Fibroblast of skin of left biceps (primary cell): ENCODE measurements at places on chromosomes 16 and 17.
A peak's percentile ranks its signal among the peaks of the same experiment; 100 is the strongest.

DNA sequence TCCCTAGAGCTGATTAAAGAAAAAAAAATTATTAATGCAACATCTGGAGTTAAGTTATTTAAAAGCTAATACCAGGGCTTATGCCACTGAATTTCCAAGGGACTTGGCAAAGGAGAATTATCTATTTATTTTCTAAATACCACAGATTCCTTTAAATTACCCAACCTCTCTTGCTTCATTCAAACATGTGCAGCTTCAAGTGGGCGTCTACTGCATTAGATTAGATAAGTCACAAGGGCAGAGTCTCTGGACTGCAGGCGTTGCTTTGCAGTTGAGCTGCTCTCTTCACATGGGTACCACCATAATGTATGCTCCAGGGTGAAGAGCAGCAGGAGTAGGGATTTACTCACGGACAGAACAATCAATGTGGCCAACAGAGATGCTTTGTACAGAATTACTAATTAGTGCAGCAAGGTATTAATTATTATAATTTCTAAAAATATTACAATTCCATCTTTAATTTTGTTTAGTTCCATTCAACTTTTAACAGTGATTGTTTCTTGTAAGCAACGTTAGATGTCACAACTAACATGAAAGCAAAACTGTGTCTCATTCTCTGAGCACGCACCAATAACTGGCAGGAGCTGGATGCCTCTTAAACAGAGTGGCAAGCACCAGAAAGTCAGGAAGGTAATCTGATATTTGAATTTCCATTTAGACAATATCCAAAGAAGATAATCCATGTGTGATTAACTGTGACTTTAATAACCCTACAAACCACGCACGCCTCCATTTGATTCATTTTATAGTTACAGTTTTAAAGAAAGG is 214.2 kb downstream of the STX8 start:
- DNase-seq: no peak

DNA sequence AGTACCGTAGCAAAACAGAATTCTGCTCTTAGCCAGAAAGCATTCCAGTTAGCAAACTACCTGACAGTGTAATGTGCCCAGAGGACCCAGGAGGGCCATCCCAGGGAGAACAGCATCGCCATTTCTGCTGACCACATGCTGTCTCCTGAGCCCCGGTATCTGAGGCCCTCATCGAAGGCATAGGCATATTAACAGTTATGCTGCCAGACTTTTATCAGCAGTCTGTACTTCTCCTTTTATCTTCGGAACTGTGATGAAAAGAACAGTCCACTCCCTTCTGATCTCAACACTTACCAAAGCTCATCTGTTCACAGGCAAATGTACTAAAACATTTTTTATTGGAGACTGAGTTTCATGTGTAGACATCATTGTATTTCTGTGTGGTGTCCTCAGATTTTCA is 236.4 kb downstream of the PRKCA start:
- no peak for DNase-seq

- no peak for DNase-seq
These were observed 124.4 kb downstream of the CDYL2 start for GRCh38 chr16:80680046-80680445.

DNA sequence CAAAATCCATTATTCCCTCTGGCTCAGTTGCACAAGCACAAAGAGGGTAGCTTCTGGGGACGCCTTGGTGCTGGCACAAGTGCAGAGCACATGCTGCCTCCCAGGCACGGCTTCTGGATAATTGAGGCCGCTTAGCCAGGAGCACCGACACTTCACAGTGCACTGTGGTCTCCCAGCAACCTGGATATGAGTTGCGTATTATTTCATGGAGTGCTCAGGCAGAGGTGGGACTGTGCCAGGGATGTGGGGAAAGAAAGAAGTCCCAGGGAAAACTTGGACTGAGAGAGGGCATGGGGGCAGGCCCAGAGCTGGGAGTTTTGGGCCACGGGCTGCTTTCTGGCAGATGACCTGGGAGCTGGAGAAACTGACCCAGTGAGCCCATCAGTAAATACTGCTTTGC is 37.5 kb downstream of the MPRIP start:
- no peak for DNase-seq

DNA sequence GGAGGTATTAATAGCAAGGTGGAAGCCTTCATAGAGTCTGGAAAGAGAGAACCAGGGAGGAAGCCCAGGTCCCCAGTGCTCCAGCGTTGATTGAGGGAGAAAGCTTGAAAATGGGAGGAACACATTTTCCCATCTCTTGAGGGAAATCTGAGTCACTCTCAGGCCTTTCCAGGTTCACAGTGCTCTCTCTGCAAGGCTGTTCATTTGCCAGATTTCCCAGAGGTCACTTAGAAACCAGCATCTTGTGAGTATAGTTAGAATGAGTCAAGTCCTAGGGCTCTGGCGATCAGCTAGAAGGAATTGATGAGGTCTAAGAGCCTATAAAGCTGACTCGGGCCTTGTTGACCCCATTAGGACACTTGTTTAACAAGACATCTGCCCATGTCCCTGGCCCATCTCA is 17.7 kb upstream of the ZNF594 start:
- DNase-seq: no peak

DNA sequence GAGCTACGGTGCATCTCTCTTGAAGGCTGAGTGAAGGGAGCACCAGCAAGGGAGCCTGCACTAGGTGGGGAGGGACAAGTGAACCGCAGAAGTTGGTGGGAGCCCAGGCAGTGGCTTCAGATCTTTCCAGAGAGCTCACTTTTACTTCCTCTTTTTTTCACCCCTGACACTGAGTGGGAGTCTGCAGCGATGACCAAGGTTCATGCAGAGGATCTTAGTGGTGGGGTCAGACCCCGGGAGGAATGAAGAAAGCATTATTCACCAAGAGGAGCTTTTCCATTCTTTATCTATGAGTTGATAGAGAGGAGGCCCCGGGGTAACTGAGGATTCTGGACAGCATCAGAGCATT is 3.0 kb upstream of the CCL2 start:
- no peak for DNase-seq

DNA sequence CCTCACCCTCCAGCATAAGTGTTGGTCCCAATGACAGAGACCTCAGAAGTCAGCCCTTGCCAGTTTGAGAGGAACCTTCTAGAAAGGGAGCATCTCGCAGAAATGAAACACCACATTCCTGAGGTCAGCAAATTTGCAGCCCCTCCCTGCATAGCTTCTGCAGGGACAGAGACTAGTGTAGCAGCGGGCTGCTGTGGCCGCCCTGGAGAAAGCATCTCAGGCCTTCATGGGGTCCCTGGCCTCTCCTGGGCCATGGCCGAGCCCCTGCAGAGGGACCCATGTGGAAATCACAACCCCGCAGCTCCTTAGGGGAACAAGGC is 11.4 kb downstream of the HS3ST6 start:
- no peak for DNase-seq

DNA sequence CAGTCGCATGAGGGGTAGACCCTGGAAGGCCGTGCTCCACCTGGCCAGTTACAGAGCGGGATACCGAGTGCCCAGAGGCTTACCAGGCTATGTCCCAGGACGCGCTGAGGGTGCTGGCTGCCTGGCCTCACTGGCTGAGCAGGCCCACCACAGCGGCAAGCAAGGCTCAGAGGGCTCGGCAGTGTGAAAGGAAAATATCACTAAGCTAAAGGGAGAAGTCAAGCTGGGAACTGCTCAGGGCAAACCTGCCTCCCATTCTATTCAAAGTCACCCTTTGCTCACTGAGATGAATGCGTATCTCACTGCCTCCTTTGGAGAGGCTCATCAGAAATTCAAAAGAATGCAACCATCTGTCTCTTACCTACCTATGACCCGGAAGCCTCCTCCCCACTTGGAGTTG is 37.4 kb downstream of the CCDC57 start:
- DNase-seq: no peak

GRCh38 chr17:48529683-48530009 is 1.2 kb downstream of the HOXB1 start:
- DNase-seq: no peak

GRCh38 chr16:13866073-13866472 is 53.9 kb upstream of the ERCC4 start:
- DNase-seq: peak; percentile 12

DNA sequence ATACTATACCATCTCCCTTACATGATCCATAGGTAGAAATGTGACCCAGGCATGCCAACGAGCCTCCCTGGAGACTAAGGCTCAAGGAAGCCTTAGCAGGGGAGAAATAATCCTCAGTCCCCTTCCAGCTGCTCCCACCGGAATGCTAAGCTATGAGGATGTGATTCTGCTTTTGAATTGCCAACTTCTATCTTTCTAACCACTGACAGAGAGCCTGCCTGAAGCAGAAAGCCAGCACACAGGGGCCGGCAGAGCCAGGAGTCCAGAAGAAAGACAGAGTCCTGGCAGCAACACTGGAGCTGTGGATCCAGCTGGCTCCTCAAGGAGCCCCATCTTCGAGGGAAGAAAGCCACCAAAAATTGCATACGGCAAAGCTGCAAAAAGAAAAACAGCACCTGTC is 579.6 kb upstream of the CDH5 start:
- no peak for DNase-seq

GRCh38 chr16:57826706-57827625 is 24.7 kb upstream of the KIFC3 start:
- DNase-seq: no peak

DNA sequence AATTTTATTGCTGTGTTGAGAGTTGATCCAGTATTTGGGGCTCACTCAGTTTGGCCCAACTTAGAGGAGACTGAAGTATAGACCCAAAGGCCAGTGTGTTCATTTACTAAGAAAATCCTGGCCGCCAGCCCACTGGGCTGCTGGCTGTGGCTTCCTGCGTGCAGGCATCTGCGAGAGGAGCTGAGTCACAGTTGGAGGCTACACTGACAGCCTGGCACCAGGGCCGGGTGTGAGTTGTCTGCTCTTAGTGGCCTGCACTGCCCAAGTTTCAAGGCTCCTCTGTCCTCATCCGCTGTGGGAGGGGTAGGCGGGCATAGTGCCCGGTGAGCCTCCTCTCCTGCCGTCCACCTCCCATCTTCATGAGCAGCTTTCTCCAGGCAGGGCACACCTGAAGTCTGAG is 54.2 kb downstream of the PLD6 start:
- peak; percentile 57 for DNase-seq

- DNase-seq: peak; percentile 73
These were observed 53.1 kb upstream of the TANGO6 start for GRCh38 chr16:68790130-68790761.

DNA sequence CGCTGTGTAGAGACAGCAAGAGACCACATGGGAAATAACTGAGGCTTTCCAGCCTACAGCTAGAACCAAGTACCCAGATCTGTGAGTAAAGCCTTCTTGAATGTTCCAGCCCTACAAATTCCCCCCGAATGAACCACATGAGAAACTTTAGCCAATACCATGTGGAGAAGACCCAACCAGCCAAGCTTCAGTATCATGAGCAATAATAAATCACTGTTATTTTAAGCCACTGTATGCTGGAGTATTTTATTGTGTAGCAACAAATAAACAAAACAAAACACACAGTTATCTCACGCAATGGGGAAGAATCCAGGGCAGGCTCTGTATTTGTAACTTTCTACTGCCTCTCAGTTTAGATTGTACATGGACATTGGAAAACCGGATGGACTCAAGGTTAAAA is 426.2 kb downstream of the CDH11 start:
- no peak for DNase-seq

- DNase-seq: no peak
These were observed 2.1 kb downstream of the SCARF1 start for GRCh38 chr17:1643293-1643998.

- peak; percentile 39 for DNase-seq
These were observed 78.7 kb downstream of the N4BP1 start for GRCh38 chr16:48531011-48531962.

- no peak for DNase-seq
These were observed 244.8 kb downstream of the NTN1 start for GRCh38 chr17:9266031-9266680.

DNA sequence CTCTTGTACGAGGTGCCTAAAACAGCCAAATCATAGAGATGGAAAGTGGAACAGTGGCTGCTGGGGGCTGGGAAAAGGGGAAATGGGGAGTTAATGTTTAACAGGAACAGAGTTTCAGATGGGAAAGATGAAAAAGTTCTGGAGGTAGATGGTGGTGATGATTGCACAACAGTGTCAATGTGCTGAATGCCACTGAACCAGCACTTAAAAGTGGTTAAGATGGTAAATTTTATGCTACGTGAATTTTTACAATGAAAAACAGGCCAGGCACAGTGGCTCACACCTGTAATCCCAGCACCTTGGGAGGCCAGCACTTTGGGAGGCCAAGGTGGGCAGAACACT is 130.4 kb downstream of the C16orf78 start:
- no peak for DNase-seq

DNA sequence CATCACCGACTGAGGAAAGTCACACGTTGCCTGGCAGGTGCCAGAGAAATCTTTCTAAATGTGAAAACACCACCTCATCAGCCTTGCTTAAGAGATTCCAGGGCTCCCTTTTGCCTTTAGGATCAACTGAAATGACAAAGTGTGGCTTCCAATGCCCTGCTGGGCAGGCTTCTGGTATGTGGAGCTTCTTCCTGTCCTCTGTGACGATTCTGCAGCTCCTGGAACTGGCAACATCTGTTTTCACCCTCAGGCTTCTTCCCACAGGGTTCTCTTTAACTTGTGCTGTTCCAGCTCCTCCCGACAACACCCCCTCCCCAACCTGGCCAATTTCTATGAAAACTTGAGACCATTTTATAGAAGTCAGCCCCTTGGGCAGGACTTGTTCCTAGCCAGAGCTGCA is 4.8 kb upstream of the ZDHHC1 start:
- DNase-seq: no peak

GRCh38 chr16:15777533-15778203 is 79.2 kb downstream of the MYH11 start:
- DNase-seq: no peak

DNA sequence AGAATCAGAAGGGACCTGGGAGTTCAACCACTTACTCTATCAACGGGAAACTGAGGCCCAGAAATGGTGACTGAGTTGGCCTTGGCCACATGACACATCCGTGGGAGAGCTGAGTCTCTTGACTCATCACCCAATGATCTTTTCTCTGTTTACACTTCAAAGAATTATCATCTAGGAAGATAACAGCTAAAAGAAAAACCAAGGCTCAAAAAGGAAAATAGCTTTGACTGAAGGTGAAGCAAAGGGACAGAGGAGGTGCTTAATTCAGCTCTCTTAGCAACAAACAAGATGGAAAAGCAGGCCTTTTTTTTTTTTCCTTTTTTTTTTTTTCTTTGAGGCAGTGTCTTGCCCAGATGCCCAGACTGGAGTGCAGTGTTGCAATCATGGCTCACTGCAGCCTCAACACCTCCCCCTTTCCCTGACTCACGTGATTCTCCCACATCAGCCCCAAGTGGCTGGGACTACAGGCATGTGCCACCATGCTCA is 16.7 kb downstream of the ERCC4 start:
- DNase-seq: no peak

- DNase-seq: no peak
These were observed 59.3 kb downstream of the JPH3 start for GRCh38 chr16:87661561-87661960.

DNA sequence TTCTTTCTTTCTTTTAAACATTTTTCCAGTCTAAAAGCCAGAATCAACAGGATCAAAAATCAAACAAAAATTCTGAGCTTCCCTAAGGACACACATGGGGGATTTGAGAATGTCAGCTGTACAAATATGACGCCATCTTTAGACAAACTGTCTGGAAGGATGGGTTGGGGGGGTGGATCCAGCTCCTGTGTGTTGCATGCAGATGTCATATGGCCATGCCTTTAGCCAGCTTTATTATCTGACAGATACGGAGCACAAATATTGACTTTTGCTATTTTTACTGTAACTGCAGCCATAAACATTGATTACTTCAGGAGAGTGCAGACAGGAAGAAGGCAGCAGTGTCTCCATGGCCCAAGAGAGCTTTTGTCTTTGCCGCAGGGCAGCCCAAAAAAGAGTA is 279.4 kb upstream of the ELAC2 start:
- DNase-seq: no peak

- peak; percentile 89 for DNase-seq
These were observed 6.2 kb upstream of the DUSP14 start for GRCh38 chr17:37483311-37484039.
